ENCODE measurements at places on chromosomes 1 and 21. TPM values are rescaled to one million over a fixed set of nuclear protein-coding genes. Genes with fewer than 3 reads are reported as not detected.

Gene HSD3B1
- 40.9 TPM for total RNA-seq

Gene GPR157
- total RNA-seq, result 17.2 TPM

Gene RGS13
- total RNA-seq, result not detected

Gene MAB21L3
- total RNA-seq, result 0.26 TPM

Gene MUTYH
- 48.4 TPM for total RNA-seq

Gene F3
- 21.7 TPM for total RNA-seq

Measured in Caco-2 (cell line).